ENCODE measurements at places on chromosomes 16 and 17. TPM values are rescaled to one million over a fixed set of nuclear protein-coding genes. Genes with fewer than 3 reads are reported as not detected.
A peak's percentile ranks its signal among the peaks of the same experiment; 100 is the strongest.

- H3K36me3 ChIP-seq = peaks cover 16% of the 10 kb centered on the region
- no peak overlapping the region for H3K4me3 ChIP-seq
- H3K27me3 ChIP-seq = peaks cover 4% of the 10 kb centered on the region
- no peaks in the 10 kb centered on the region for H3K4me1 ChIP-seq
- no peak overlapping the region for H3K27ac ChIP-seq
Observed at GRCh38 chr16:80639636-80640035, 98.8 kb downstream of the DYNLRB2 start.

GRCh38 chr17:41812381-41813151 lies at the start of gene FKBP10:
TSS of gene FKBP10 (plus strand) at chr17:41813004. CDS start at chr17:41813035, 31 bp downstream.
- H3K4me3 ChIP-seq = peak within 1 kb of the TSS; percentile 98
- DNase-seq = peak; percentile 90
- H3K4me1 ChIP-seq = peaks cover 24% of the 10 kb centered on the region
- H3K27ac ChIP-seq = peak within 1 kb of the TSS; percentile 95
- H3K27me3 ChIP-seq = peaks cover 7% of the 10 kb centered on the region
- peaks cover 16% of the 10 kb centered on the region for H3K36me3 ChIP-seq

GRCh38 chr17:50151937-50152547 lies 1.6 kb upstream of the PPP1R9B start:
- peak overlapping the region; percentile 70 for H3K27ac ChIP-seq
- DNase-seq = peak; percentile 82
- peaks cover 32% of the 10 kb centered on the region for H3K4me1 ChIP-seq
- peaks cover 19% of the 10 kb centered on the region for H3K27me3 ChIP-seq
- peak overlapping the region; percentile 75 for H3K4me3 ChIP-seq

DNA sequence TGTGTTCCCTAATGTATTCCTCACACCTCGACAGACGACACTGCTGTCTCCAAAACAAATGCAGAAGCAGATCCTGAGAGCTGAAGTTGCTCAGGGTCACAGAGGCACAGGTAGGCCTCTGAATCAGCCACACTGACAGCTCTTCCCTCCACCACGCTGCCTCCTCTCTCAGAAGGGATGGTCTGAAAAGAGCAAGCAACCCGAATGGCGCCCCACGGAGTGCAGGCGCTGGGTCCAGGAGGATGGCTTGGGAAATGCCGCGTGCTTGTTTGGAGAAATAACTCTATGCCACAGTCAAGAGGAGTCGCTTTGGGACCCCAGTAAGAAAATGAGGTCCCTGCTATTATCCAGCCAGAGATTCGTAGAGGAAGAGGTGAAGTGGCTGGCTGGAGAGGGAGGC lies 15.9 kb downstream of the CYB561 start:
- H3K36me3 ChIP-seq = peaks cover 8% of the 10 kb centered on the region
- peaks cover 35% of the 10 kb centered on the region for H3K4me1 ChIP-seq
- H3K27ac ChIP-seq = no peak overlapping the region
- H3K4me3 ChIP-seq = no peak overlapping the region
- H3K27me3 ChIP-seq = no peaks in the 10 kb centered on the region

DNA sequence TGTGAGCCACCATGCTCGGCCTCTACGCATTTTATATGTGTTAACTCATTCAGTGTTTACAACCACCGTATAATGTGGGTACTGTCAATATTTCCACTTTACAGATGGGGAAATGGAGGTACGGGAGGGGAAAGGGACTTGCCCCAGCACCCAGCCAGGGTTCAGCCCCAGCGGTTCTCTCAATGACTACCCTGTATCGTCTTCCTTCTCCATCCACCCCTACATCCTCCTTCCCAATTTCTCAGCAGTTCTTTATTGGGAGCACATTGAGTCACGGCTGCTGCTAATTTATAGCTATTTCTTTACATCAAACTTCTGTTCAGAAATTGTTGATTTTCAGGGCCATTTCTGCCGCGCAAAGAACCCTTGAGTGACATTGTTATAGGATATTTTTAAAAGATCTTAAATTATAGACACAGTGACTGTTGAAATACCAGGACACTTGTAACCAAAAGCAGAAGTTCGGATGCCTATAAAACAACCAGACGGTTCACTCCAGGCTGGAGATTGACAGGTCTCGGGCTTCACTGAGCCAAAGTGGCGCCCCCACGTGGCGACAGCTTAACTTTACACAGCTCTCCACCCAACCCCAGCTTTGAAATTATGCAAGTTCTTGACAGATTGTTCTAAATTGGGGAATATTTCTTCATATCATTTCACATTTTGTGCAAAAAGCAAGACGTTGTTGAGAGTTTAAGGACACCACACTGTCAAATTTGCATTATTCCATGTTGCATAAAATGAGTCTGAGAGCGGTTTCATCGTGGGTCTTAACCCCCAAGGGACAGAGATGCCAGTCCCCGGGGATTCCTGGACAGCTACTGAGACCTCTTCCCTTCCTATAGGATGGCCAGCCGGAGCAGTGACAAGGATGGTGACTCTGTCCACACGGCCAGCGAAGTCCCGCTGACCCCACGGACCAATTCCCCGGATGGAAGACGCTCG lies 11.8 kb downstream of the SYT17 start:
- no peak overlapping the region for H3K4me3 ChIP-seq
- no peak overlapping the region for H3K27ac ChIP-seq
- DNase-seq = peak; percentile 63
- no peaks in the 10 kb centered on the region for H3K27me3 ChIP-seq
- 0 out of 2 replicates have a peak, but pooled peaks cover 3% of the 10 kb centered on the region for H3K36me3 ChIP-seq
- H3K4me1 ChIP-seq = peaks cover 10% of the 10 kb centered on the region

DNA sequence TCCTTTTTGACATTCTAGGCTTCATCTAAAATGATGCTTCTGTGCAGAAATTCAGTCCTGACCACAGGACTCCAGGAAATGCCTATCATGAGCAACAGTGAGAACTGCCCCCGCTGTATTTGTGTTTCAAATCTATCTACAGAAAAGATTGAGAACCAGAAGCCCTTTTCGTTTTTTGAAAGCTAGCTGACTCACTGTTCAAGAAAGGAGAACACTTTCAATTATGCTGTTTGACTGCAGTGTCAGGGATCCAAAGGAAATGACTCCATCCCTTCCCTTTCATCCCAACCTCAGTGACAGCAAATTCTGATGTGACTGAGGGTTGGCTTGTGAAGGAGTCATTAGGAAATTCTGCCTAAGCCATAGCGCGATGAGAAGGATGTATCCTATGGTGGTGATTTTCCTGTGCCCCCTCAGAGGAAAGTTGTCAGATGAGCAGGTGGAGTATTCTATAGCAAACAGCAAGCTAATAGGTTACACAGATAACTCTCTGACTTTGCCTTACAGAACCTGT lies 622.3 kb downstream of the TMEM114 start:
- H3K4me3 ChIP-seq = no peak overlapping the region
- H3K27me3 ChIP-seq = peaks cover 15% of the 10 kb centered on the region
- peaks cover 75% of the 10 kb centered on the region for H3K36me3 ChIP-seq
- no peak overlapping the region for H3K27ac ChIP-seq
- DNase-seq = no peak
- no peaks in the 10 kb centered on the region for H3K4me1 ChIP-seq

DNA sequence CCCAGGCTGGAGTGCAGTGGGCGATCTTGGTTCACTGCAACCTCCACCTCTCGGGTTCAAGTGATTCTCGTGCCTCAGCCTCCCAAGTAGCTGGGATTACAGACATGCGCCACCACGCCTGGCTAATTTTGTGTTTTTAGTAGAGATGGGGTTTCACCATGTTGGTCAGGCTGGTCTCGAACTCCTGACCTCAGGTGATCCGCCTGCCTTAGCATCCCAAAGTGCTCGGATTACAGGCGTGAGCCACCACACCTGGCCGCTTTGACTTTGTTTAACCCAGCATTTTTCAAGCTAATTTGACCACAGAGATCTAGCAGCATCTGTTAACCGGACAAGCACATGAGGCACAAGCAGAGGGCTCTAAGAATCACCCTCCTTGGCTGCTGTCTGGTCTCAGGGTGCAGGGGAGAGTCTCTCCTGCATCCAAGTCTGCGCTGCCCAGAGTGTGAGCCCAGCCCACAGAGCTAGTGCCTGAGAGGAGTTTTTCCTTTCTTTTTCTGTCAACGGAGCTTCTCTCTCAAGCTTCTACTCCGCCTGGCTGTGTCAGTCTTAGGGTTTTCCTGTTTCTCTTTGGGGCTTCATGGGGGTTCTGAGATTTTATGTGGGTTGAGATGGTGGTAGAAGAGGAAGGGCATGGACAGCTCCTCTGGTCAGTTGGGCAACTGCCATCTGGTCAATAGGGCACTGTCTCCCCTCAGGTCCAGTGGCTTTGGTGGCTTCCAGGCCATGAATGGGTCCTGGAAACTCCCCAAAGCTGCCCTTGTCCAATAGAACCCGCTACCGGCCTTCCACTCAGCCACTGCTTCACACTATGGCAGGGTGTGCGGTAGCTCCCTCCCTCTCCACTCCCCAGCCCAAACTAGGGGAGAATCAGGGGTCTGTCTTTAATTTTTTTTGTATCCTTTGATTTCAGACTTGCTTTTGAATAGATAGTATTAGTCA lies 59.6 kb downstream of the TNFRSF13B start:
- peaks cover 13% of the 10 kb centered on the region for H3K4me1 ChIP-seq
- no peak overlapping the region for H3K4me3 ChIP-seq
- H3K27ac ChIP-seq = no peak overlapping the region
- no peaks in the 10 kb centered on the region for H3K27me3 ChIP-seq

DNA sequence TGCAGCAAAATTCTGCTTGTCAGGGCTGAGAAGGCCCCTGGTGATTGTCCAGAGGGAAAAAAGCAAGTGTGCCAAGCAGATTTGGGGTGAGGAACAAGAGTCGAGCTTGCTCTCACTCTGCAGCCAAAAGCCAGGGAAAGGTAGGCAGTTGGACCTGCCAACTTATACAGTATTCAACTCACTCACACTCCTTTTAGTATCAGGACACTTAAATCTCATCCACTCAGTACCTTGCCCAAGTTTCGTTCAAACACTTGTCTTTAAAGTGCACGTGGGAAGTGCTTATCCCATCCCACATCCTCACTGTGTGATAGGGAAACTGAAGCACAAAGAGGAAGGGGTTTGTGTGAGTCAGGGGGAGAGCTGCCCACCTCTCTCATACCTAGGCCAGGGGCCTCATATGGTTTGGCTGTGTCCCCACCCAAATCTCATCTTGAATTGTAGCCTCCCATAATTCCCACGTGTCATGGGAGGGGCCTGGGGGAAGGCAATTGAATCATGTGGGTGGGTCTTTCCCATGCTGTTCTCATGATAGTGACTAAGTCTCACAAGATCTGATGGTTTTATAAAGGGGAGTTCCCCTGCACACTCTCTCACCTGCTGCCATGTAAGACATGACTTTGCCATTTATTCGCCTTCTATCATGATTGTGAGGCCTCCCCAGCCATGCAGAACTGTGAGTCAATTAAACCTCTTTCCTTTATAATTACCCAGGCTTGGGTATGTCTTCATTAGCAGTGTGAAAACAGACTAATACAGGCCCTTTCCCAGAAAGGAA lies 25.6 kb upstream of the CES5A start:
- H3K27me3 ChIP-seq = peaks cover 12% of the 10 kb centered on the region
- no peaks in the 10 kb centered on the region for H3K4me1 ChIP-seq
- no peak overlapping the region for H3K4me3 ChIP-seq
- peaks cover 24% of the 10 kb centered on the region for H3K36me3 ChIP-seq

- no peaks in the 10 kb centered on the region for H3K27me3 ChIP-seq
- no peak overlapping the region for H3K4me3 ChIP-seq
- peak; percentile 82 for DNase-seq
- H3K27ac ChIP-seq = 0 out of 2 replicates have a peak overlapping the region, but pooled peaks have one; percentile 89
- H3K36me3 ChIP-seq = 0 out of 2 replicates have a peak, but pooled peaks cover 3% of the 10 kb centered on the region
Observed at GRCh38 chr16:84738255-84739038, 38.6 kb downstream of the USP10 start.

DNA sequence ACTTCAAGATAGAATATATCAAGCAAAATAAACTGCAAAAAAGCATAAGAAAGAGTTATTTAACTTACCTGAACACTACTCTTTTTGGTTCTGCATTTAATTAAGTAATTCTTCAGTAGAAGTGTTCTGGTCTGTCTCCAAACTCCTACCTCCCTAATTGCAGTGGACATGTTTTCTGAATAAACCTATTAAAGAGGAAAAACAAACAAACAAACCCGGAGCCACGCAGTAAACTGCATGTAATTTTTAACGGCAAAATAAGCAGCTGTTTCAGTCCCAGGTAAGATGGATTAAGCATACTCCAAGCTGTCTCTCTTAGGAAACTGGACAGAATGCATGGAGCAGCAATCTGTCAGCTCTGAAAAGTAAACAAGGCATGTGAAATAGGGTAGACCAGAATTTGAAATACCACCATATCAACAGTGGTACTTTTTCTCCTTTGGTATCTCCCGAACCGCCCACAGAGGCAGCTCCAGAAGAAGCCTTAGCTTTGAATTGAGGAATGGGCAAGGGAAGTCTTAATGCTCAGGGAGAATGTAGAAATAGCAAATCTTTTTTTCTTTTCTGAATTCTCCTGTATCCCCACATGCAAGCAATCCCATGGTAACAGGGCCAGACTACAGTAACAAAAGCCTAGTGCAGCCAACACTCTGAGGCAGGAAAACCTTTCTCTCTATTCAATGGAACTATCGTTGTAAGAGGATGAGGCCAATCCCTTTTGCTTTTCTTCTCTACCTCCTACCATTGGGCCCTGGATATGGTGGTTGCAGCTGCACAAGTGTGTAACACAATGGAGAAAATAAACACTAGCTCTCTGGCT lies 12.5 kb downstream of the ABCA5 start:
- H3K36me3 ChIP-seq = no peaks in the 10 kb centered on the region
- DNase-seq = no peak
- peaks cover 11% of the 10 kb centered on the region for H3K4me1 ChIP-seq

GRCh38 chr16:23384878-23385277 lies 68.1 kb downstream of the COG7 start:
- H3K27me3 ChIP-seq = no peaks in the 10 kb centered on the region
- peaks cover 9% of the 10 kb centered on the region for H3K36me3 ChIP-seq
- H3K4me3 ChIP-seq = no peak overlapping the region
- DNase-seq = no peak
- no peaks in the 10 kb centered on the region for H3K4me1 ChIP-seq

- DNase-seq = no peak
- H3K27ac ChIP-seq = 0 out of 2 replicates have a peak overlapping the region, but pooled peaks have one; percentile 30
- H3K36me3 ChIP-seq = no peaks in the 10 kb centered on the region
- H3K27me3 ChIP-seq = peaks cover 7% of the 10 kb centered on the region
- H3K4me1 ChIP-seq = peaks cover 25% of the 10 kb centered on the region
- H3K4me3 ChIP-seq = no peak overlapping the region
Observed at GRCh38 chr17:7114875-7115614, 423 bp upstream of the ASGR2 start.

GRCh38 chr17:48719642-48720265 lies 2.6 kb downstream of the PRAC1 start:
- peaks cover 100% of the 10 kb centered on the region for H3K27me3 ChIP-seq
- peak; percentile 83 for DNase-seq

GRCh38 chr17:59107306-59107670 lies 608 bp upstream of the TRIM37 start:
- H3K27ac ChIP-seq = peak overlapping the region; percentile 97
- H3K27me3 ChIP-seq = no peaks in the 10 kb centered on the region
- peaks cover 18% of the 10 kb centered on the region for H3K36me3 ChIP-seq

DNA sequence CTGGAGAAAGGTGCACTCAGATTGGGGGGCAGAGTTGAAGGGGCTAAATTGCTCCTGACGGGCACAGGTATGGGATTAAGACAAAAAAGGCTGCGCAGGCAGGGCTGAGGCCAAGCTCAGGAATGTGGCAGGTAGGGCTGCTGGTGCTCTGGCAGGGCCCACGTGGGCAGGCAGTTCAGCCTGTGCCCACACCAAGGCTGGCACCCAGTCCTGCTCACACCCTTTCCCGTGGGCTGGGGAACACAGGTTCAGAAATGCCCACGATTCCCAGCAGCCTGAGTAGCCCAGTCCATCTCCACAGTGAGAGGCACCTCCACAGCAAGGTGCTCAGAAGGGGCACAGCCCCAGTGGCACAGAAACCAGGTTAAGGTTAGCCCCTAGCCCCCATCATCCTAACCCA lies 4.4 kb downstream of the HDAC5 start:
- peaks cover 70% of the 10 kb centered on the region for H3K4me1 ChIP-seq
- no peak for DNase-seq
- no peaks in the 10 kb centered on the region for H3K27me3 ChIP-seq
- H3K4me3 ChIP-seq = no peak overlapping the region
- H3K36me3 ChIP-seq = no peaks in the 10 kb centered on the region

The SCIMP gene
- total RNA-seq = not detected

The TRPV3 gene
- 0.53 TPM for total RNA-seq

The PSMB3 gene
- 273 TPM for total RNA-seq

The AIPL1 gene
- 0.46 TPM for total RNA-seq

The FBXL16 gene
- 22.7 TPM for total RNA-seq

Data from WTC11 (cell line).